ENCODE measurements at places on chromosomes 16 and 17.

DNA sequence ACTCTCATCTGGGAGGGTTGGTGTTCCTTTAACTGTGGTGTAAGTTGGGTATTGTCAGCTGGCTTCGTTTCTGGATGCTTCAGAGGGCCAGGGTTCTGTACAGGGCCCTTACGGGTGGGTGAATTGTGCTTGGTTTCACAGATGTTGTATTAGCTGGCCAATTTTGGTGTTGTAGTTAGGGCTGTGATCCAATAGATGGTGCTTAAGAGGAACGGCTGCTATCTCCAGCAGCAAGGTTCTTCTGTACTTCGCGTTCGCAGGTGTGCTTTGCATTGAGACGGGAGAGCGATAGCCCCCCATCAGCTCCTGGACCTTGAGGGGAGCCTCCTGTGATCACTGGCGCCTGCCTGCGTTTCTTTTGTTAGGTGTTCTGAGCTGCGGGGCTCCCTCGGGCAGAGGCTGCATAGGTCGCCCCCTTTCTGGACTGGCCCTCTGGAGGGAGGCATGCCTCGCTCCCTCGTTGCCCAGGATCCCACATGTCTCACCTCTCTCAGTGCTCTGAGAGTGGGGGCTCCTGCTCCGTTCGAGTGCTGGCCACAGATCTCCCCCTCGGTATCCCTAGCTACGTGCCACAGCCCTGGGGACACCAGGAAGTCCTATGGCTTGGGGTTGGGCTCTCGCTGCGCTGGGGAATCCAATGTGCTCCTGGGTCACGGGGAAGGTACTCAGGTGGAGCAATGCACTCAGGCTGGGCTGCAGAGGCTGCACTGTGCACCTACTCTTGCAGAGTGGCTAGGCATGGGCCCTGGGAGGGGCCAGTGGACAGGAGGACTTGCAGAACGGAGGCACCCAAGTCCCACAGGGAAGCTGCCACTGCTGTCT, 837 bp upstream of the PRDM7 start:
- DNase-seq = no peak

DNA sequence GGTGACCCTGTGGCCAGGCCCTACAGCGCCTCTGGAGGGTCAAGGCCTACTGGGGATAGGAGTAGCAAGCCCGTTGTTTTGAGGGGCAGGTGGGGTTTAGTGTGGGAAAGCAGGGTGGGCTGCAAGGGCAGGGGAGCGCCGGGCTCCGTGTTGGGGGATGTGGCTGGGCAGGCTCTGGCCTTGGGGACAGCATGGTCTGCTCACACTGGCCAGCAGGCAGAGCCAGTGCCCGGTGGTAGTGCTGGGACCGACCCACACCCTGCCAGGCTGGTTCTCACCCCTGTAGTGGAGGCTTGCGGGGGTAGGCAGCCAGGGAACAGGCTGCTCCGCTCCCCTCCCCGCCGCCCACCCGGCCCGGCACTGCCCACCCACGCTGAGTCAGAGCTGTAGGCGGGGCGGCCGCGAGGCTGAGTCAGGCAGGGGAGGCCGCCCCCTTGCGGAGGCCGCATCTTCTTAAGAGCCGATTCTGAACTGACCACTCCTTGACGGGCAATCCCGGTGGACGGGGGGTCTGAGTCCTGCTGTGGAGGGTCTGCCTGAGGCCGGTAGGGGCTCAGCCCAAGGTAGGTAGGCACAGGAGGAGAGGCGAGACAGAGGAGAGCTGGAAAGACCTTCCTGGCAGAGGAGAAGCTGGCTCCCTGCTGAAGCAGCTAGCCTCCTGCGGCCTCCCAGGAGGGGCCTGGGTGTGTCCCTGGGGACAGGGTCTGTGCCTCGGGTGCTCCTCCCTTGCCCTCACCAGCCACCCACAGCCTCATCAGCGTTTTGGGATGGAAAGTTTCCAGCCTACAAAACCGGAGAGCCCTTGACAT, 62.4 kb downstream of the BAIAP2 start:
- peak; percentile 47 for DNase-seq

DNA sequence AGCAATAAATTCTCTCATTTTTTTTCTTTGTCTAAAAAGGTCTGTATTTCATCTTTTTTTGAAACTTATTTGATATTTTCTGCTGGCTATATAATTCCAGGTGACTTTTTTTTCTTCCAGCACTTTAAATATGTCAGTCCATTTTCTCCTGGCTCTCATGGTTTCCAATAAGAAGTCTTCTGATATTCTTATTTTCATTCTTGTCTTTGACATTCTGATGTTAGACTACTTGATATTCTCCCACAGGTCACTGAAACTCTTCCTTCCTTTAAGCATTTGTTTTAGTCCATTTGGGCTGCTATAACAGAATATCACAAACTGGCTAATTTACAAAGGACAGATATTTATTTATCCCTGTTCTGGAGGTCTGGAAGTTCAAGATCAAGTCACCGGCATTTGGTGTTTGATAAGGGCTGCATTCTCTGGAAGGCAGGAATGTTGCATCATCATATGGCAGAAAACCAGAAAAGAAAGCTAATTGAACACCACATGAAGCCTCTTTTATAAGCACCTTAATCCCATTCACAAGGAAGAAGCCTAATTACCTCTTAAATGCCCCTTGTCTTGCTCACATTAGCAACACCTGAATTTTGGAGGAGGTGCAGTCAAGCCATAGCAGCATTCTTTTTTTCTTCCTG, 242.1 kb upstream of the TNRC6C start:
- DNase-seq = no peak

DNA sequence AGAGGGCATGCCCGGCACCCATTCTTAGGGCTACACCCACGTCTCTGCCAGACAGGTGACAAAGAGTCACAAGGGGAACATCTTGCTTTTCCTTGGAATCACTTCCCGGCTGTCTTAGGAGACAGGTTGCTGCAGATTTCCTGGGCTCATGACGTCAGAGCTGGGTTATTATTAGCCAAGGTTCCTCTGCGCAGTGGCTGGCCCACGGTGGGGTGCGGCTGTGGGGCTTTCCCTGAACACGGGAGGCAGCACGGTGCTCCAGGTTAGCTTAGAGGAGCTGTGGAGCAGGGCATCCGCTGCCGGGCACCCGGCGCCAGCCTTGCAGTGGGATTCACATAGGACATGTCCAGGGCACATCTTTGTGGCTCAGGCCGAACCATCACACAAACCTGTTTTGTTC, 118.0 kb upstream of the PLCG2 start:
- no peak for DNase-seq

DNA sequence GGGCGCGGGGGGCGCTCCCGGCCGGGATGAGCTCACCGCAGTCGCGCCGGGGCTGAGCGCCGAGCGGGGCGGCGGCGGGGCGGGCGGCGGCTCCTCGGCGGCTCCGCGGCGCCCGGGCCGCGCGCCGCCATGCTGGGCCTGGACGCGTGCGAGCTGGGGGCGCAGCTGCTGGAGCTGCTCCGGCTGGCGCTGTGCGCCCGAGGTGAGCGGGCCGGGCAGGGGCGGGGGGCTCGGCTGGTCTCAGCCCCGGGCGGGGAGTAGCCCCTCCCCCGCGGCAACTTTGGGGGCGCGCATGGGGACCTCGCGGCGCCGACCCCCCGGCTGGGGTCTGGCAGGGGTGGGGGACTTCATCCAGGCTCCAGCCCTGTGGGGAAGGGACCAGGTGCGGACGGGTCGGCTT, at the start of gene ARHGDIG:
Gene ARHGDIG (plus strand): TSS at position 40 of the 400 bp plus-strand sequence. CDS start 90 bp downstream, at position 130.
- no peak for DNase-seq

- no peak for DNase-seq
Measured at GRCh38 chr17:65446043-65446442, 115.4 kb downstream of the AXIN2 start.

GRCh38 chr16:11276896-11277593, 765 bp upstream of the PRM2 start:
- DNase-seq = no peak

DNA sequence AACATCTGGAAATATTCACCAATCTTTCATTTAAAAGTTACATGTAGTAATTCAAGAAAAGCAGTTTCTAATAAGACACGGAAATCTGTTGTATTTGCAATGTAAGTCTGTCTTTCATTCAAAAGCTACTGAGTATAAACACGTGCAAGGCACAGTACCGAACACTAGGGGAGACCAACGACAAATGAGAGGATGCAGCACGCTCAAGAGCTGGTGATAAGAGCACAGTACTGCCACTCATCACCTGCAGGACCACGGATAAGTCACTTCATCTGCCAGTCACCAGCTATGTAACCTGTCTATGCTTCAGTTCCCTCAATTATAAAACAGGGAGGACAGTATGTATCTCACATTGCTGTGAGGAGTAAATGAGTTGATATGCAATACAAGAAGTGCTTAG, 67.1 kb downstream of the CLEC18A start:
- DNase-seq = peak; percentile 13

- DNase-seq = no peak
Measured at GRCh38 chr16:4334724-4335495, 16.2 kb downstream of the PAM16 start.

GRCh38 chr16:17106243-17106791, 364.4 kb downstream of the XYLT1 start:
- DNase-seq = no peak

GRCh38 chr16:898761-899682, 71.8 kb downstream of the LMF1 start:
- no peak for DNase-seq

GRCh38 chr16:89860747-89861304, 12.6 kb upstream of the TCF25 start:
- DNase-seq = peak; percentile 39

DNA sequence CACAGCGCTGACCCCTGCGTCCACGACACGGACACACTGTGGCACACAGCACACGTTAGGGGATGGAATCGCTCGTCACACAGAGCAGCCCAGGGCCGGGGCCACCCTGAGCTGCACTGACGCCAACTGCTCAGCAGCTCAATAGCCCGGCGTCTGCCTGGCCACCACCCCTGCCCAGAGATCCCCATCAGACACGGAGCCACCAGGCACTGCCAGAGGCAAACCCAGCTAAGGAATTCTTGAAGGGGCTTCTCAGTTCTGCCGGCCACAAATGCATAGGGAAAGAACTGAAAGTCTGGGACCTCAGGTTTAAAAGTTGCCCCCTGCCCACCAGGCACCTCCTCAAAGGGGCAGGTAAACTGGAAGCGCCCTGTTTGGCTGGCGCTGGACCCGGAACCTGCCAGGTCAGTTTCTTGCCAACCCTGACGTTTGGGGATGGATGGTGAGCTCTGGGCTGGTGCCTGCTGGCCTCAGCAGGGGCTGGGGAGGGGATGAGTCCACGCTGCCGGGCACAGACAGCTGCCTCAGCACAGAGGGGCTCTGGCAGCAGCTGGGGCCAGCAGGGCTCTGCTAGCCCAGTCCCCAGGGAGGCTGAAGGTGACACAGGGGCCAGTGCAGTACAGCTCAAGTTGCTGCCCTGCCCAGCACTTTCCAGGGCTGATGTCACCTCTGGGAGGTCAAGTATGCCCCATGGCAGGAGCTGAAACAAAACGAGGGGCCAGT, 33.2 kb downstream of the TIMM22 start:
- DNase-seq = no peak

DNA sequence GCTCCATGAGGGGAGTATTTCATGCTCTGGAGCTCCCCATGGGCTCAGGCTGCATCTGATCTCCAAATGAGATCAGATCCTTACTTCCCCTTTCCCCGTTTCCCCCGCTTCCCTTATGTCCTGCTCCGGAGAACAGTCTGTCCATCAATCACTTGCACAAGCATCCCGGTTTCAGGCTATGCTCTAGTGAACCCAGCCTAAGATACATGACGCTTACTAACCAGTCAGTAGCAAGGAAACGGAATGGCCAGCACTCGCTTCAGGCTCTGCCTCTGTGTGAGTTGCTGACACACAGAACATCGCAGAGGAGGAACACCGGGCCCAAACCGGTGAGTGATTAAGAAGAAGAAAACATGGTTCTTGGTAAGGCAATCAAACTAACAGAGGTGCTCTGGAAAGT, 9.4 kb upstream of the ATP5MC1 start:
- no peak for DNase-seq

DNA sequence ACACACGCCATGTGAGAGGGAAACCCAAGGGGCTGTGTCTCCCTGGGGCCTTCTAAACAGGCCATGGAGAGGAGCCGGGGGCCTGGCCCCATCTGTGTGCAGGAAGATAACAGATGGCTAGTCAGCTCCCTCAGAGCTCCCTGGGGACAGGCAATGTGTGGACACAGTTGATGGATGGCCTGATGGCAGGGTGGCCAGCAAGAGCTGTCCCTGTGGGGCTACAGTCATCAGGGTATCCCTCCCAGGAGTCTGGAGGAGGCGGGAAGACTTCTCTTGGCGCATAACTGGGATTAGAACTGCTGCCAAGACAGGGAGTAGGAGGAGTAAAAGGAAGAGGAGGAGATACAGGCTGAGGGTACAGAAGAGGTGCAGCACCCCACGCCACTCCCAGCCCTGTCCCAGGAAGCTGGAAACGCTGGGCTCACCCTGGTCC, 17.3 kb downstream of the MYO18A start:
- DNase-seq = no peak

GRCh38 chr16:79261481-79261940, 339.0 kb downstream of the MAF start:
- no peak for DNase-seq

GRCh38 chr17:49038138-49038537, 41.0 kb downstream of the IGF2BP1 start:
- DNase-seq = no peak

DNA sequence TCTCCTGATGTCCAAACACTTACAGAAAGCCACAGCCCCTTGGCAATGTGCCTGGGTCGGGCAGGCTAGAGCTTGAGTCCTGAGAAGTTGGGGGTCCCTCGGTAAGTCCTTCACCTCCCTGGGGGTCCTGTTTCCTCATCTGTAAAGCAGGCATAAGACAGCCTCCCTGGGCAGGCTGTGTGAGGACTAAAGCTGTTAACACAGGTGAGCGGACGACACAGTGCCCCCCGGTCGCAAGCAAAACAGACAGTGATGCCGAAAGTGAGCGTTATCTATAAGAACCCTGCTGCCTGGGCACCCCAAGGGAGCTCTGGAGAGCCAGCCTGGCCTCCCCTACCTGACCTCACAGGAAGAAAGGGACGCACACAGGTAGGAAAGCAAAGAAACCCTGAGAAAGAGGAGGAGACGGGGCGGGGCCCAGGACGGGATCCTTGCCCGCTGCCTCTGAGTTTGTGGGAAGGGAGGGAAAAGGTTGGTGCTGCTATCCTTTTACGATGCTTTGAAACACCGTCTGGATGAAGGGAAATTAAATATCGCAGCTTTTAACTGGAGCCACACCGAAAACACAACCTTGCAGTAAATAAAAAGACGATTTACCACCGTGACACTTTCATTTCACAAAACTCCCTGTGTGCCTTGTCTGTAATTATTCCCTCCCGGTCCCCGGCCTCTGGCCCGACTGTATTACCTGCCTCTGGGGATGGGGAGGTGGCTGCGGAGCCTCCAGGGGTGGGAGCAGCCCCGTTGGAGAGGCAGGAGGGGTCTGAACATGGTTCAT, 67.1 kb downstream of the ENGASE start:
- DNase-seq = no peak

DNA sequence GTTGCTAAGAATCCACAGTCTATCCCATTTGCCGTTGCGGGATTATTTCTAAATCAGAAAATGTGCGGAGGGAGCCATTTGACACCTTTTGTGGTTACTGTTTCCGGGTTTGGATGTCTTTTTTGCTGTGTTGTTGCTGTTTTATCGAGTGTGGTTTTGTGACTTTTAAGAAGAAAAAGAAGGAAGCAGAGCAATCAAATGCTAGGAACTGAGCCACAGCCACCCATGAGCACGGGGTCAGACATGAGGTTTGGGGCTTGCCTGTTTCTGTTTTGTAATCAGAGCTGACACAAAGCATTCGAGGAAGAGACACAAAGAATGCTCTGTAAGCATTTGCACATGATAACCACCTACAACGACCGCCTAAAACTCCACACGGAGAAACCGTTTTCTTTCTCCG, 53.1 kb upstream of the CHMP6 start:
- DNase-seq = no peak

- no peak for DNase-seq
Measured at GRCh38 chr17:75260641-75261335, 618 bp downstream of the GGA3 start.

Data from activated CD8-positive, alpha-beta memory T cell treated with anti-CD3 and anti-CD28 coated beads for 1 hour (primary cell).